ENCODE measurements at places on chromosomes 1 and 21.

DNA sequence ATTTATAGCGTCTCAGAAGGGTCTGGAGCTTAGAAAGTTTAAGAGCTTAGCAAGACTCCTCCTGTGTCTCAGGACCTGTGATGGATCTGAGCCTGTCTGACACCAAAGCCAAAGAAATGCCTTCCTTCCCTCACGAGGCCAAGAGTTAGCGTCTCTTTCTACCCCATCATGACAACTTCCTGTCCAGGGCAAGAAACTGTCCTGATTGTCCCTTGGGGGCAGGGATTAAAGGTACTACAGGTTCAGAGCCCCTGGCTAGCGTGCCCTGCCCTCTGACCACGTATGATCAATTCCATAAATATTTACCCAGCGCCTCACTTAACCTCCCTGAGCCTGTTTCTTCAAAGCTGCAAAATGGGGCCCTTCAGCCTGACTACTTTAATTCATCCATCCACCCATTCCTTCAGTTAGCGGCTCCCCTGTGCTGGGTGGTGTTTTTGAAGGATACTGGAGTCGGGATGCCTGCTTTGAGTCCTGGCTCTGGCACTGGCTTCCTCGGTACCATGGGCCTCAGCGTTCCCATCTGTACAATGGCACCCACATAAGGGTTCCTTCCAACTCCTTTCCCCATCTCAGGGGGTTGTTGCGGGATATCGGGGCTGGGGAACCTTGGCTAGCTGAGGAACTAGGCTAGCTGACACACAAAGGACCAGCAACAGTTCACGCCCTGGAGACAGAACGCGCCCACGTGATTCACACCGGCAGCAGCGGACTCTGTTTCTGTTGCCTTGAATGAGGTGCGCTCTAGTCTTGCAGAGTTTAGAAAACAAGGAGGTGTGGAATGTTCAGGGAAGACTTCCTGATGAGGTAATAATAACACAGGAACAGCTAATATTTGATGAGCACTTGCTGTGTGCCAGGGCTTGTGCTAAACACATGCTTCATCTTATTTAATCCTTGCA lies 23.0 kb upstream of the EPHA2 start:
- DNase-seq, result no peak

- no peak for DNase-seq
Observed at GRCh38 chr1:111006556-111006955, 42.8 kb upstream of the LRIF1 start.

- no peak for DNase-seq
Observed at GRCh38 chr21:45464309-45464708, 59.3 kb downstream of the COL18A1 start.

GRCh38 chr21:46665566-46665965 lies 30.1 kb downstream of the PRMT2 start:
- no peak for DNase-seq

GRCh38 chr1:157163273-157164127 lies 25.3 kb upstream of the ETV3 start:
- DNase-seq, result no peak

All from activated gamma-delta T cell (primary cell).